Fibroblast of upper back skin (primary cell): ENCODE measurements at places on chromosomes 2 and 18.
A peak's percentile ranks its signal among the peaks of the same experiment; 100 is the strongest.

GRCh38 chr2:102484310-102485061 is 11.5 kb downstream of the SLC9A4 start:
- no peak for DNase-seq

GRCh38 chr2:8457092-8457481 is 224.8 kb upstream of the ID2 start:
- no peak for DNase-seq

GRCh38 chr2:96099861-96100798 is 16.2 kb downstream of the ADRA2B start:
- no peak for DNase-seq

DNA sequence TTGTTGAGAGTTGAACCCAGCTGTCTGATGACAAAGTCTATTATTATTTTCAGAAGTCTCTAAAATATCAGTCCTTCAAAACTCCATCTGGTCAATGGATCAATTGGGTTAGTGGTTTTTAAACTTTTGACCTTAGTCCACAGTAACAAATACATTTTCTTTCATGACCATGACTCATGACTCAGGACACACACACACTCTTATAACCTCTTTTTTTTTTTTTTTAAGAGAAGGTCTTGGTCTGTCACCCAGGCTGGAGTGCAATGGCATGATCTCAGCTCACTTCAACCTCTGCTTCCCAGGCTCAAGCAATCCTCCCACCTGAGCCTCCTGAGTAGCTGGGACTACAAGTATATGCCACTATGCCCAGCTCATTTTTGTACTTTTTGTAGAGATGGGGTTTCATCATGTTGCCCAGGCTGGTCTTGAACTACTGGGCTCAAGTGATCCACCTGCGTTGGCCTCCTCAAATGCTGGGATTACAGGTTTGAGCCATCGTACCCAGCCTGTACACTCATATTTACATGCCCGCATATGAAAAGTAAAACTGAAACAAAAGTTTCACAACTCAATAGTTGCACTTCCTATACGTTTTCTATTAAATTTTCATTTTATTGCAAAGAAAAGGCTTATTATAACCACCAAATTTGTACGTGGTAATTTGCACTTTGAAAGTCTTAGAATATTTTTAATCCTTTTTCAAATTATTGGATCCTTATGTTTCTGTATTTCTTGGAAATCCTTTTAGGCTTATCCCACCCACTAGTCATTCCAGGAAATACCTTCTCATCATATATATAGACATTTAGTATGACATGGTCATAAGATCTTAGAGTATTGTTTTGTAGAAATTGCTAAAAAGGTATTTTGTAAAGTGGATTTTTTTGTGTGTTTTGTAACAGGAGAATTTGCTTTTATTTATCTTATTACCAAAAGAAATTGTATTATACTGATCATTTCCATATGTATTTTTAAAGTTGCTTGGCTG is 199.0 kb downstream of the LPIN1 start:
- no peak for DNase-seq

DNA sequence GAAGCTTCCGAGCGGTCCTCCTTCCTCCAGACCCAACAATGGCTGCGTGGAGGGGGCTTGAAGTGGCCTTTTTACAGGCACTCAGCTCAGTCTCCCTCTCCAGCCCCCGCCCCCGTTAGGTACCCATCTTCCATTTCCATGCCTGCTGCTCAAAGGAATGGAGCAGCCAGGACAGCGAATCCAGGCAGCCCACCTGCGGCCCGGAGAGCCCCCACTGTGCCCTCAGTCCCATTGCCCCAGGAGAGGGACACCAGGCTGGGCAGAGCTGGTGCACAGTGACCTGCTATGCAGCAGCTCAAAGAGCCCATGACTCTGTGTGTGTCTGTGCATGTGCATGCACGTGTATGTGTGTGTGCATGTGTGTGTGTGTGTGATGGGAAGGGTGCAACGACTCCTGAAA is 10.6 kb upstream of the POMC start:
- DNase-seq, result no peak

DNA sequence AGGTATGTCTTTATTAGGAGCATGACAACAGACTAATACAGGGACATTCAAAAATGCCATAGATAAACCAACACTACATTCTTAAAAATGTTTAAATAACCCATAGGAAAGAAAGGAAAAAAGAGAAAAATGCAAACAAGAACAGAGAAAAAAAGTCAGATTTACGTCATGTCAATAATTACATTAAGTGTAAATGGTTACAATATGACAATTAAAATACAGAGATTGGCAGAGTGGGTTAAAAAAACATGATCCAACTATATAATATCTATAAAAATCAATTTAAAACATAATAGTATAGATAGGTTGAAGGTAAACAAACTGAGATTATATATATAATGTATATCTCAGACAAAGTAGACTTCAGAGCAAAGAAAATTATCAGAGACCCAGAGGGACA is 255.8 kb downstream of the ANAPC1 start:
- no peak for DNase-seq

DNA sequence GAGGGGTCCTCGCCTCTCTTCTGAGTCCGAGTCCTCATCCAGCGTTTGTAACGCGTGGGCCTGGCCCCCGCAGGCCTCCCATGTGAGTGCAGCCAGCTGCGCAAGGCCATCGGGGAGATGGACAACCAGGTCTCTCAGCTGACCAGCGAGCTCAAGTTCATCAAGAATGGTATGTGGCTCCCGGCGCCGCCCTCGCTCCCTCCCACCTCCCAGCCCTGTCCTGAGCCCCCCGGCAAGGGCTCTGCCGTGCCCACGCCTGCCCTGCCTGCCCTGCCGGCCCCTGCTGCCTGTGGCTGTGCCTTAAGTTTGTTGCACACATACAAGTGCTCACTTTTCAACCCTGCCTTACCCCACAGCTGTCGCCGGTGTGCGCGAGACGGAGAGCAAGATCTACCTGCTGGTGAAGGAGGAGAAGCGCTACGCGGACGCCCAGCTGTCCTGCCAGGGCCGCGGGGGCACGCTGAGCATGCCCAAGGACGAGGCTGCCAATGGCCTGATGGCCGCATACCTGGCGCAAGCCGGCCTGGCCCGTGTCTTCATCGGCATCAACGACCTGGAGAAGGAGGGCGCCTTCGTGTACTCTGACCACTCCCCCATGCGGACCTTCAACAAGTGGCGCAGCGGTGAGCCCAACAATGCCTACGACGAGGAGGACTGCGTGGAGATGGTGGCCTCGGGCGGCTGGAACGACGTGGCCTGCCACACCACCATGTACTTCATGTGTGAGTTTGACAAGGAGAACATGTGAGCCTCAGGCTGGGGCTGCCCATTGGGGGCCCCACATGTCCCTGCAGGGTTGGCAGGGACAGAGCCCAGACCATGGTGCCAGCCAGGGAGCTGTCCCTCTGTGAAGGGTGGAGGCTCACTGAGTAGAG is 14.4 kb upstream of the ALLC start:
- DNase-seq, result no peak

DNA sequence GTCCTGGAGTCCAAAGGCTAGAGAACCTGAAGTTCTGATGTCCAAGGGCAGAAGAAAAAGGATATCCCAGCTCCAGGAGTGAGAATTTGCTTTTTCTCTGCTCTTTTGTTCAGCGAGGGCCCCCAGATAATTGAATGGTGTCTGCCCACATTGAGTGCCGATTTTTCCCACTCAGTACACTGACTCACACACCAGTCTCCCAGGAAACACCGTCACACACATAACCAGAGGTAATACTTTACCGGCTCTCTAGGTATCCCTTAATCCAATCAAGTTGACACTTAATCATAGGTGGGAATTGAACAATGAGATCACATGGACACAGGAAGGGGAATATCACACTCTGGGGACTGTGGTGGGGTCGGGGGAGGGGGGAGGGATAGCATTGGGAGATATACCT is 161.5 kb downstream of the WDR7 start:
- no peak for DNase-seq

DNA sequence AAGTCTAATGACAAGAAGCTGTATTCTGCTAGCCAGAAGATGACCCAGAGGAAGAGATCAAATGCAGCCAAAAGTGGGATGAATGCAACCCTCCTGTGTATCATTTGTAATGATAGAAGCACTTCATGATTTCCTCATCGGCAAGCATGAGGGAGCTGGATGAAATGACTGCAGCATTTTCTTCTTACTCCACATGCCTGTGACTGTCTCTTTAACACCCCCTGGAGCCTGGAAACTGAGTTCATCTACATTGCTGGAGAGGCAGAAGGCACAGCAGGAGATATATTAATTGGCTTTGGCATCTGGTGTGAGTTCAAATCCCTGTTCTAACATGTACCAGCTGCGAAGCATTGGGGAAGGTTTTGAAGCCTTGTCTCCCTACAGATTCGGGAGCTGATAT is 37.7 kb downstream of the ID2 start:
- peak; percentile 64 for DNase-seq

- DNase-seq, result no peak
Observed at GRCh38 chr18:74497324-74497676, 1.1 kb downstream of the CNDP2 start.

GRCh38 chr18:63054901-63055584 is 264.5 kb downstream of the BCL2 start:
- no peak for DNase-seq

DNA sequence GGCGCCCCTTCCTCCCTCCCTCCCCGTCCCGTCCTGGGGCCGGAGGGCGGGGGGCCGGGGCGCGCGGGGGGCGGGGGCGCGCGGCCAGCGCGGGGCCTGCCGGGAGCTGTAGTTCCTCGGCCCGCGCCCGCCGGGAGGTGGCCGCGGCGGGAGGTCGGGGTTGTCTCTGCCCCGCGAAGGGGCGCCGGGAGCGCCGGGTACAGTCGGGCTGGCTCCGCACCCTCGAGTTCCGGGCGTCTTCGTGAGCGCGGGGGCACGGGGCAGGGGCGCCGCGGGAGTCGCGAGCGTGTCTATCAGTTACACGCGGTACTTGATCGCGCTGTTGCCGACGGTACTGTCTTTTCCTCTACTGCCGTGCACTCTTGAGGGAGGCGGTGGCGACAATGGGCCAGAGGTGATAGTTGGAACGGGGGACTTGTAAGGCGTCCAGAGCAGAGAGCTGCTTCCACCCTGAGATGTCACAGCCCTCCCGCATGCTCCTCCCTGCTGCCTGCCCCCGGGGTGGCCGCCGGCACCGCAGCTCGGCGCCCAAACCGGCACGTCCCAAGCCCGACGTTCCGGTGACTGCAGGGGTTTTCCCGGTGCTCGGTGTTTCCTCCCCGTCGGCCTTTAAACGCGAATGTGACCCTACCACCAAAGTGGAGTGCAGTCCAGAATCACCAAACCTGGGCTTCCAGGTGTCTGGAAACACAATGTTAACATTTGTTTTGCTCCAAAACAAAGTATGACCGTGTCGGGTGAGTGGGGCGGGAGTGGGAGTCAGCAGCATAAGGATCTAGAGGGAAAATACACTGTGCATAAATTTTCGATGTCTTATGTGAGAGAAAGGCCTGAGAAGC is at the start of gene PRKD3:
Gene PRKD3, minus strand, starts transcription at position 48 of the 839 bp plus-strand sequence. CDS start 8,309 bp downstream, outside the sequence.
- peak; percentile 75 for DNase-seq

DNA sequence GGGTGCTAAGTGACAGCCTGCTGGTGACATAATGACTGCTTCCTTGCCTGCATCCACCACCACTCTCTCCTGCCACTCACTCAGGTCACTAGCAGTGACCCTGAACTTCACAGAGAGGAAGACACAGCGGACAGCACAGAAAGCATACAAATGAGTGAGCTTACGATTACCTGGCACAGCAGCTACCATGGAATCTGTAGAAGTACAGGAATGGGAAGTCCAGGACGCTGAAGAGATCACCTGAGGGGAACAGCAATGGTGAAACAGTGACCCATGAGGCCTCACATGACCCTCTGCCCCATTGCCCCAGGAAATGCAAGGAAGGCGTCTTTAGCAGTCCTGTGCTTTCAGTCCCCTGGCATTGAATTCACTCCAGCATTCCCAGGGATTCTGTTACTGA is 96.7 kb upstream of the RIOK3 start:
- no peak for DNase-seq

- no peak for DNase-seq
Observed at GRCh38 chr2:121501554-121501953, 29.1 kb upstream of the RNU4ATAC start.

GRCh38 chr2:237231593-237231992 is 145.9 kb downstream of the COPS8 start:
- no peak for DNase-seq

GRCh38 chr2:131493199-131493968 is 1.2 kb upstream of the MZT2A start:
- DNase-seq, result no peak

GRCh38 chr2:174603280-174603679 is 5.7 kb upstream of the WIPF1 start:
- DNase-seq, result peak; percentile 68

DNA sequence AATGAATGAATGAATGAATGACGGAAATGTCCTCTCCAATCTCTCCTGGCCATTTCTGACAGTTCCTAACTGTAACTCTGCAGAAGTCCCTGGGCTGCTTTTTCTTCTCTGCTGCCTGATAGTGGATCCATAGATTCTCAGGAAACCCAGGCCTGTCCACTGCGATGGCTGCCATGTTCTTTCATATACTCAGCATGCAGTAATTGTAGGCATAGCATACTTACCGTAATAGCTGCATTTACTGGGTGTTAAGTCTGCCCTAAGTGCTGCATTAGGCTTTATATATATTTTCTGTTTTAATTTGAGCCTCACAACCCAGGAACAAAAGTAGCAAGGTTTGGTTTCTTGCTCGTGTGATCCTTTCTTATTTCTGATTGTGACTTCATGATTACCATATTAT is 122.9 kb downstream of the DCC start:
- no peak for DNase-seq

DNA sequence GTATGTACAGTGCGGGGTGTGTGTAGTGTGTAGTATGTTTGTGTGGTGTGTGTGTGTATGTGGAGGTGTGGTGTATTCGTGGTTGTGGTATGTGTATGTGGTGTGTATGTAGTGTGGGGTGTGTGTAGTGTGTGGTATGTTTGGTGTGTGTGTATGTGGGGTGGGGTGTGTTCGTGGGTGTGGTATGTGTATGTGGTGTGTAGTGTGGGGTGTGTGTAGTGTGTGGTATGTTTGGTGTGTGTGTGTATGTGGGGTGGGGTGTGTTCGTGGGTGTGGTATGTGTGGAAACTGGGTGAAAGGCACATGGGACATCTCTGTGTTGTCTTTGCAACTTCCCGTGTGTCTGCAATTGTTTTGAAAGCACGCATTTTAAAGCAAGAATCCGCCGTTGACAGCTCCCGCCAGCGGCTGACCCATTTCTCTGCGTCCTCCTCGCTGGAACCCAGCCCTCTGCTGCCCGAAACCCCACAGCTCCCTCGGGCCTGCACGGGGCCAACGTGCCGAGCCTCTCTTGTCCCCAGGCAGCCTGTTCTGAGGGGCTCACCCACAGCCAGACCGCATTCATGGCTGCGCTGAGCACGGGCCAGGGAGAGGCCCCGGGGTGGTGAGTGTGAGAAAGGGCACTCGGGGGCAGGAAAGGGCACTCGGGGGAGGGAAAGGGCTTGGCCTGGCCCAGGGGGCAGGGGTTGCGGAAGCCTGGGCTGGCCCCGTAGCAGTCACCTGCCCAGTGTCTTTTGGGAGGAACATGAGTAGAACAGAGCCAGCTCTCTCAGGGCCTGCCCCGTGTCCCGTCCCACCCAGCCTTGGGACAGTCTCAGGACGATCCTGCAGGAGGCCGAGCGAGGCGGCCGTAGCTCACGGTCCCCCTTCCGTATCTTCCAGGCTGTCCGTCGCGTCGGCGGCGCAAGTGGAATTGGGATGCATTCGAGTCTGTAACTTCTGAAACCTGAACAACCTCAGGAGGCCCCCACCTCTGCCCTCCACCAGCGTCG is 61.4 kb downstream of the TWIST2 start:
- peak; percentile 65 for DNase-seq
